ENCODE measurements at places on chromosomes 3 and 15.
A peak's percentile ranks its signal among the peaks of the same experiment; 100 is the strongest.

DNA sequence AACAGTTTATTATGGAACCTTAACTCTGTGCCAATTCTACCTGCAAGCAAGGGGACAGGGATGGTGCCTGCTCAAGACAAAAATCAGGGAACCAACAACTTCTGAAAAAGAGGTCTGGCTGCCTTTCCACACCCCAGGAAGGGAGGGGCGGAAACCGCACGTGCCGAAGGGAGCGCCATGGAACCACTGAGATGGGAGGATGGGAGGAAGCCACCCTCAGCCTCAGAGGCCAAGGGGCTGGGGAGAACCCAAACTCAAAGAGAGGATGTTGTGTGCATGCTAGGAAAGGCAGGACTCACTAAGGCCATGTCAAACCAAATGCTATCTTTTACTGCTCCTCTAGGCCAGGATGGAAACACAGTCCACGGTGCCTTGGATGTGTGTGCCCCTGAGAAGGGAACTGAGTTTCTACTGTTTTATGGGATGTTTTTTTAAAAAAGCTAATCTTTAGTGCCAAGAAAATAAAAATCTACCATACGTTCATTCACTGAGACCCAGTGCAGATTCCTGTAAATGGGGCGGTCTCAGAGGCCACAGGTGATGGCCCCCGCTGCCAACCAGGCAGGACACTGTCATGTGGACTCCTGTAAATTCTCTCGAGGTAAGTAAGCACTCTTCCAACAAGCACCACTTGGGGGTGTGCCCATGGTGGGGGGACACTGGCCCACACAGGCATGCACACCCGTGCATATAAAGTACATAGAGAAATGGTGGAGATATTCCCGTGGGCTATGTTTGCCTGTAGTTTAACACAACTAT is 20.5 kb downstream of the SRPRB start:
- DNase-seq, result no peak

DNA sequence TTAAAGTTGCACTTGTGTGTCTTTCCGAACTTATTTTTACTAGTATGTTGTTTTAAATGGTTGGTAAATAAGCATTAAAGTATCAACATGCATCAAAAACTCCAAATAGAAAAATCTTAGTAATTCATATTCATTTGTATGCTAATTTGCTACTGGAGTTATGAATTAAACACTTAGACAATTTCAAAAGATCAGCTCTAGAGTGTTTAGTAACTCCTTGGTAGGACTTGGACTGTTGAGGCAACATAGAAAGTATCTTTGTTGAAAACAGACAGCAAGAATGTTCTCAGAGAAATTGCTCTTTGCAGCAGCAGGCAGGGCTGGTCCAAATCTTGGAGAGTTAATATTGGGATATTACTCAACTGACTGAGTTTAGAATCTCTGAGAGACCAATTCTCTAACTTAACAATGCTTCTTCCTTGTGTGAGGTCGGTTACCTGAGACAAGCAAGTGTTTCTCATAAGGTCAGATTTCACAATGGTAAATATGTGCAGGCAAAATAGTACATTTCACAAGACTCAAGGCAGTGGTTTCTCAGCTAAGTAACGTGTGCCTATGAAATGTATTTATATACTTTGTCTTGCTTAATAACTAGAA is 147.8 kb upstream of the IL12A start:
- DNase-seq, result no peak

DNA sequence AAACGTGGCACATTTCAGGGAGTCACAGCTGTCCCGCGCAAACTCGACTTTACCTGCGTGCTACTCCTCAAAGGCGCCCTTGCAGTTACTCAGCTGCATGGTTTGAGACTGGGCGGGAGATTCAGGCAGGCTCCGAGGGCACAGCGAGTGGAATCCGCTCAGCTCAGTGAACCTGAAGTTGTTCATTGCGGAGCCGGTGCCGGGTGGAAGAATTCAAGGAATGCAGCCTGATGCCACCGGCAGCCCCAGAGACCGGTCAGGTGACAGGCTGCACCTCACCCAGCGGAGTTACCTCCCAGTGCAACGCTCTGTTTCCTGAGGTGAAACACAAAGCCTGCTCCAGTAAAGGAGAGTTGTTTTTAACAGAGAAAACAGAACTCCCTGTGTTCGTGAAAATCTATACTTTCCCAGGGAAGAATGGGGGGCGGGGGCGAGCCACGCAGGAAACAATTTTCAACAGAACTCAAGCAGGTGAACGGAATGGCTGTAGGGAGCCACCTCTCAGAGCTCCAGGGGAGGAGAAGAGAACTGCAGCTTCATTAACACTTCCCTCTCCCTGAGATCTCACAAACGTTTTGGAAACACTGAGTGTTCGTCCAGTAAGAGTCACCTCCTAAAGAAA is 3.8 kb downstream of the VEPH1 start:
- peak; percentile 45 for DNase-seq

DNA sequence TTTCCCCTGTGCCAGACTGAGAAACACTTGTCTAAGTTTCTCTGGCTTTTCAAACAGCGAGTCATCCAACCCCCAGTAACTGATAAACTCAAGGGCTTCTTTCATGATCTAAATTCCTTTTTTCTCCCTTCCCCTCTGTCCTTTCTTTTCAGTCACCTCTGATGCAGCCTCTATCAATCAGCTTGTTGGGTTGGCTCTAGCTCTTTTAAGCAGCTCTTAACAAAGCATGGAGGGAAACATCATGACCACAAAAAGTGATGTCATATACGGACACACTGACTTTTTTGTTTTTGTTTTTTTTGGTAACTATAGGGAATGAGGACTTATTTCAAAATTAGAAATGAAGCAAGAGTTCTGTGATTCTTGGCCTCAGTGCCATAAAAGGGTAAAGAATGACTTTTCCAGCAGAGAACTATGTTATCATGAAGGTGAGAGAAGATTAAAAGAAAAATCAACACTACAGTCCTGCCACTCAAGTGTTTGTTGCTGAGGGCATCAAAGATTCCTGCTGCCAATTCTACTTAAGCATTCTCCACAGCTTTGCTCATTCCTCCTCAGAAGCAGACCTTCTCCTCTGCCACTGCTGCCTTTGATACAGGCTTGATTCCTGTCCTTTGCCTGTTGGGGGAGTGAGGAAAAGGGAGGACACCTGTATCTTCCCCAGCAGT is 457.0 kb upstream of the ONECUT1 start:
- no peak for DNase-seq

DNA sequence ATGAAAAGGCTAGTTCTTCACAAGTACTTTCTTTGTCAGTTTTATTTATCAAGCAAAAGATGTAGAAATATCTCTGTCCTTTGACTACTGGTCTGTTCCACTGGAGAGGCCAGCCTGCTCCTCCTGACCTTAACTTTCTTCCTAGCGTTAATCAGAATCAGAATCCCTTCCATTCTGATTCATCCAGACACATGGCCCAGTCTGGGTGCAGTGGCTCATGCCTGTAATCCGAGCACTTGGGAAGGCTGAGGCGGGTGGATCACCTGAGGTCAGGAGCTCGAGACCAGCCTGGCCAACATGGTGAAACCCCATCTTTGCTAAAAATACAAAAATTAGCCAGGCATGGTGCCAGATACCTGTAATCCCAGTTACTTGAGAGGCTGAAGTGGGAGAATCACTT is 32.0 kb upstream of the MANF start:
- DNase-seq, result no peak

DNA sequence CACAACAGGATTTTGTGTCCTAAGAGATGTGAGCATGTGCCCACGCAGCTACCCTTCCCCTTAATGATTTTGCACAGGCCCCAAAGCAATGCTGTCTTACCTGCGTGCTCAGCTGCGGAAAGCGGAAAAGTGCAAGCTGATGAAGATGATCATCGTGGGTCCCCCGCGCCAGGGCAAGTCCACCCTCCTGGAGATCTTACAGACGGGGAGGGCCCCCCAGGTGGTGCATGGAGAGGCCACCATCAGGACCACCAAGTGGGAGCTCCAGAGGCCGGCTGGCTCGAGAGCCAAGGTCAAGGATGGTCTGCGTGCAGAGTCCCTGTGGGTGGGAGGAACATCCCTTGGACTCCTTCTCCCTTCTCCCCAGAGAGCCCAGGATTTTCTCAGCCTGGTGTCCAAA is 103.1 kb downstream of the LRRK1 start:
- DNase-seq, result no peak

GRCh38 chr3:131338948-131339640 is 42.5 kb upstream of the NUDT16 start:
- DNase-seq, result no peak

GRCh38 chr3:53795176-53795575 is 51.0 kb downstream of the CHDH start:
- DNase-seq, result no peak
